ENCODE measurements at places on chromosomes 1 and 21.

DNA sequence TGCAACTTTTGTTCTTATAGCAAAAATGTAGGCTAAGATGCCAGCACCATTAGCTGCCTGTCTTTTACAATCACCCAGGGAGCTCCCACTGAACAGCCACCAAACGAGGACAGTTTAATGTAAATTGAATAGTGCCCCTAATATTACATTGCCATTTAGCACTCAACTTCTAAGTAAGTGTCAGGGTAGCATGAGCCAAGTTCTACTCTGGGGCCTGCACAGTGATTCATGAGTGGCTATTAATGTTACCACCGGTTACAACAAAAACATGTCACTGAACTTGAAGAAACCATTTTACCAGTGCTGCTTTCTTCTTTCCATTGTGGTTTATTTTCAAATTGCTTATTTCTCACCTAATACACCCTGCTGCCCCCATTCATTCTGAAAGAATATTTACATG, 295.6 kb upstream of the RRP15 start:
- DNase-seq, result no peak

DNA sequence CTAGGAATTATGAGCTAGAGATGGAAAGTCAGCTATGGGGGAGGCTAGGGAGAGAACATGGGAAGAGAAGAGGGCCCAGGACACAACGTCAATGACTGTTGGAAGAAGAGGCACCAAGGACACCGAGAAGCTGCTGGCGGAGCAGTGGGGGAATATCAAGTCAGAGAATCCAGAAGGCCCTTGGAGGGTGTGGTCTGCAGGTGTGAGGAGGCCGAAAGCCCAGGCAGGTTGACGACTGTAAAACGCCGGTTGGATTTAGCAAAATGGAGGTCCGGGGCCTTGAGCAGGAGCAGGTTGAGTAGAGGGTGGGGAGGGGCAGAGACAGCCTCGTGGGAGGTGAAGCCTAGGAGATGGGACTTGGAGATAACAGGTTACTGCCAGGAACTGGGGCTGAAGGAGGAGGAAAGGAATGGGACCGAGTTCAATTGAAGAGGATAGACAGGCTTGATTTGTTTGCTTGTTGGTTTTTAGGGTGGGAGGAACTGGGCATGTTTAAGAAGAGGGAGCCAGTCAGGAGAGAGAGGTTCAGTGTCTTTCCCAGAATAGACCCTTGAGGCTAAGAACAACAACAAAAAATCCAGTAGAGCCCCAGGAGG, 35.1 kb downstream of the EDN2 start:
- no peak for DNase-seq

DNA sequence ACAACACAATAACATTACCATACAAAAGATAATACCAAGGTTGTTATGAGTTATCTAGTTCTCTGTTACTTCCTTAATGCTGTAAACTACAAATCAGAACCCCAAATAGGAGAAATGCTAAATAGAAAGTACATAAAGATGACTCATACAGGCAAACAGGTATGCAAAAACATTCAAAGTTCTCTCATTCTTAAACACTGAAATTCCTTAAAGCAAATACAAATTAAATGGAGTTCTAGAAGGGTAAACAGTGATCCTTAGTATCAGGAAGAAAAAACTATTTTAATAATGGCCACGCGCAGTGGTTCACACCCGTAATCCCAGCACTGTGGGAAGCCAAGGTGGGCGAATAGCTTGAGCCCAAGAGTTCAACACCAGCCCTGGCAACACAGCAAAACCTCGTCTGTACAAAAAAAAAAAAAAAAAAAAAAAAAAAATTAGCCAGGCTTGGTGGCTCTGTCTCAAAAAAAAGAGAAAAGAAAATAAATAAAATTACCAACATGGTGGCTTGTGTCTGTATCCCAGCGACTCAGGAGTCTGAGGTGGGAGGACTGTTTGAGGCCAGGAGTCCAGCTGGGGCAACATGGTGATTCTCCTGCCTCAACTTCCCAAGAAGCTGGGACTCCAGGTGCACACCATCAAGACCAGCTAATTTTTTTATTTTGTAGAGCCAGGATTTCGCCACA, 17.5 kb downstream of the FBXO42 start:
- no peak for DNase-seq

- no peak for DNase-seq
Measured at GRCh38 chr1:83857103-83857502, 141.8 kb downstream of the TTLL7 start.

DNA sequence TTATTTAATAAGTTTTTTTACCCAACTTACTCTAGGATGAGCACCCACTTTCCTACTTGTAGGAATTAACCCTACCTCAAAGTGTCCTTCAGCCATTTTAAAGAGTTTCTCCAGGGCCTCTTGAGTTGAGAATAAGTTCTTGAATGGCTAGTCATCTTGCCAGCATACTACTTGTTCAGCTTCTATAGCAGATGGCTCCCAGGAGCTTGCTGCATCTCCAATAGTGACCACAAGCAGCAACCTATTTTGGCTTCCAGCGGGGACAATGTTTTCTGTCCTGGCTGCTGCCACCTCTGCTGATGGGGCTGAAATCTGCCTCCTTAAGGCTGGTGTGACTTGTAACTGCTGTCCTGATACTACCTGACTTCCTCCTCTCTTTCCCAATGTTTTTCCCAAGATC, 20.8 kb upstream of the PIK3R3 start:
- no peak for DNase-seq
